ENCODE measurements at places on chromosomes 2 and 18.
A peak's percentile ranks its signal among the peaks of the same experiment; 100 is the strongest.

- DNase-seq = no peak
Observed at GRCh38 chr2:1747065-1747941, 3.0 kb upstream of the PXDN start.

DNA sequence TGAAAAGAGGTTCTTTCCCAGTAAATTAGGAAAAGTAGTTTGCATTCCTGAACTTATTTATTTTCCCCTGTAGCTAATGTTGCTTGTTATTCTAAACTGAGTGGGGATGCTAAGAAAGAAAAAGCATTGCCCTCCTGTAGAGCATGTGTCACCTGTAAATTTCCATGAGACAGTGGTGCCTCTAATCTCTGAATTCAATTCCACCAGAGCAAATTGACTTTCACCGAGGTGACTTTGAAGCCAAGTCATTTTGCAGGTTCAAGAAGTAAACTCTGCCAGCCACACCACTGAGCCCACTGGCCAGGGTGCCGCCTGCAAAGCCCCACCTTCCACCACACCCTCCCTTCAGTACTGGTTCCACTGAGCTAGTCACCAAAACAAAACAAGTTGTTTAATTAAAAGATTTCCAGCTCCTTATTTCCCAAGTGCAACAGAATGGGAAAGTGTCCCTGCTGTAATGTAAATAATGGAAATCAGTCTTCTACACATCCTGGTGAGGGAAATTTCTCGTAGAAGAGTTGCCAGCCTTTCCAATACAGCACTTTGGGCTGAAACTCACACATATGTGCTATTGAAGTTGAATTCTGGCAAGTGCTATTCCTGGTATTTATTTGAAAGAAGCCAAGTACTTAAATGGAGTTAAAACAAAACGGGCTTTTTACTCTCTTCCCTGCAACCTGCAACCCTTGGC is 254.8 kb downstream of the RNF152 start:
- DNase-seq = no peak

- DNase-seq = peak; percentile 75
Observed at GRCh38 chr2:240851078-240851991, 17.3 kb upstream of the AGXT start.

DNA sequence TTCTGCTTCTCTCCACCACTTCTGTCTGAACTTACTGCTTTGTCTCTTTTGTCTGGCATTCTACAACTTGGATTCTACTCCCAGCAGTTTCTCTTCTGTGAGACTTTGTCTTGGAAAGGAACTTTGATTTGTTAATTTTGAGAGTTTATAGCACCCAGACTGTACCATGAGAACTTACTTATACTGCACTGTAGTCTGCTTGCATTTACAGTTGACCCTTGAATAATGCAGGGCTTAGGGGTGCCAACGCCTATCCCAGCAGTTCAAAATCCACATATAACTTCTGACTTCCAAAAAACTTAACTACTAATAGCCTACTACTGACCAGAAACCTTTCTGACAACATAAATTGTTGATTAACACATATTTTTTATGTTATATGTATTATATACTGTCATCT is 55.5 kb downstream of the DYNC1I2 start:
- no peak for DNase-seq

DNA sequence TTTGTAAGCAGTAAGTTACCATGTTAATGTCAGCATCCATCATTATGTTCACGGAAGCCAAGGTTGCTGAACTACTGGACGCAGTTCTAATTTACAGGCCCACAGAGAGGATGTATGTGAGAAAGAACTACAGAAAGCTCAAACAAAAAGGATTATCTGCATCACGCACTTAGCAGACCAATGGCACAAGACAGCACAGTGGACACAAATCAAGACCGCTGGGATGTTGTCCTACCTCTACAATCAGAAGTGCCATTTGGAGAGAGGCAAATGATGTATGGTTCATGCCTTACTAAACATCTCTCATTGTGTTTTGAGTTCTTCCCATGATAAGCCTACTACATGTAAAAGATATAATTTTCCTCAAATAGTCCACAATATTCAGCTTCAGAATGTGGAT is 330.7 kb upstream of the CHAC2 start:
- DNase-seq = no peak

All from kidney tubule cell (primary cell).